Central memory CD8-positive, alpha-beta T cell (primary cell): ENCODE measurements at places on chromosomes 3 and 15.

- H3K4me3 ChIP-seq = no peak overlapping the region
- no peaks in the 10 kb centered on the region for H3K27me3 ChIP-seq
- DNase-seq = no peak
- H3K27ac ChIP-seq = no peak overlapping the region
These were observed 133.2 kb upstream of the LRTM1 start for GRCh38 chr3:55060896-55061719.

DNA sequence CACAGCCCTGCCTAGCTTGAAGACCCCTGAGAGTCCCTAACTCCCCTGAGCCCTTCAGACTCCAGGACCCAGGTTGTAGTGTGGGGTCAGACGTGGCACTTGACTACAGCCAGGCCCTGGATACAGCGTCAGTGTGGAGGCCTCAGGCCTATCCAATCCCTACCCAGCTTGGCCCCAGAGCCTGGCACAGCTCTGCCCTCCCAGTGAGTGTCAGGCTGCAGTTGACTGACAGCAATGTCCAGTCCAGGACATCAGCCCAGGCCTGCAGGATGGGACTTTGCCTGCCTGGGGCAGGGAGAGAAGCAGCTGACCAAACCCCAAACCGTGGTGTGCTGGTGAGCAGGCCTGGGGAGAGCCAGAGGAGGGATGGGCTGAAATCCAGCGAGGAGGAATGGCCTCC, 27.3 kb downstream of the KLF13 start:
- H3K36me3 ChIP-seq = peaks cover 67% of the 10 kb centered on the region
- H3K27ac ChIP-seq = peak overlapping the region; percentile 89
- peak overlapping the region; percentile 81 for H3K4me3 ChIP-seq
- H3K27me3 ChIP-seq = no peaks in the 10 kb centered on the region
- no peak for DNase-seq

DNA sequence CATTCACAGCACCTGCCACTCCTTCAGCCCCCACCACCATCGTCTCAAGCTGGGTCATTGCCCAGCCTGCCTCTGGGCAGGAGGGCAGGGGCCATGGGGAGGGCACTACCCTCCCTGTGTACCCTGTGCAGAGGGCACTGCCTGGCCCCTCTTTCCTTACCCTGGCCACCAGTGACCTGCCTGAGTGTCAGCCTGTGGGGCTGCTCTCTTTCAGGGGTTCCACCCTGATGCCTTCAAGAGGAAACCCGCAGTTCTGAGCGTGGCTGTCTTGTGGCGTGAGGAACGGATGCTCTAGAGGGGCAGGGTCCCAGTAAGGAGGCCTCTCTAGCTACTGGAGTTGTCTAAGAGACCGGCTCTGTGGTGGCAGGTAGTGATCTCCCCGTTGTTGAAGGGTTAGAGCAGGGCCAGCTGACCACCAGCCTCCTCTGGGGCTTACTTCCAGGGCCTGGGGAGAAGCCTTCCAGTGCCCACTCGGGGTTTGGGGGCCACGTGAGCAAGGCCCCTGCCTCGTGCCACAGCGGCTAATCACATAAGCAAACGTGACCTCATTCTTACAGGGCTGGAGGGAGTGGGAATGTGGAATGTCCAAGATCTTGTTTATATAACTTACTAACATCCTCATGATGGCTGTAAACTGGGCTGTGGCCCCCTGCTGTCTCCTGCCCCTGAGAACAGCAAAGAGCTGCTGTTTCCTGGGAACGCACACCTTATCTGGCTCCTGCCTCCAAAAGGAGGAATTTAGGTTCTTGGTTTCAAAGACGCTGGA, 31.4 kb upstream of the SEC13 start:
- no peak for DNase-seq
- peaks cover 7% of the 10 kb centered on the region for H3K4me1 ChIP-seq
- no peak overlapping the region for H3K4me3 ChIP-seq

GRCh38 chr15:59436774-59437141, 1.2 kb upstream of the FAM81A start:
- peak overlapping the region; percentile 69 for H3K4me3 ChIP-seq
- DNase-seq = no peak
- H3K36me3 ChIP-seq = peaks cover 3% of the 10 kb centered on the region
- H3K27me3 ChIP-seq = peaks cover 71% of the 10 kb centered on the region

DNA sequence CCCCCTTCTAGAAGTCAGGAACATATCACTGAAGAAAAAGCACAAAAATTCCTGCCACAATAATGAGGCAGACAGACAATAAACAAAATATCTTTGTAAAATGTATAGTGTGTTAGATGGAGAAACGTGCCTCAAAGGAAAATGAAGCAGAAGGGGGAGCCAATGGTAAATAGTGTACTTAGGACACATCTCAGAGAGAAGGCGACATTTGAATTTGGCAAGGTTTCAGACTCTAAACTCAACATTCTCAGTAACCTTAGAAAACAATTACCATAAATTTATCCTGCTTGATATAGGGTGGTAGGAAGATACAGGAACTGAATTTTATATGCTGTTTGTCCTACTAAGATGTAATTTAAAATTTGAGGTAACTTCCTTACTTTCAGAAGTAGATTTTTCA, 52.6 kb upstream of the PTX3 start:
- DNase-seq = no peak
- no peaks in the 10 kb centered on the region for H3K27me3 ChIP-seq
- no peak overlapping the region for H3K27ac ChIP-seq
- H3K4me3 ChIP-seq = no peak overlapping the region
- H3K4me1 ChIP-seq = no peaks in the 10 kb centered on the region

DNA sequence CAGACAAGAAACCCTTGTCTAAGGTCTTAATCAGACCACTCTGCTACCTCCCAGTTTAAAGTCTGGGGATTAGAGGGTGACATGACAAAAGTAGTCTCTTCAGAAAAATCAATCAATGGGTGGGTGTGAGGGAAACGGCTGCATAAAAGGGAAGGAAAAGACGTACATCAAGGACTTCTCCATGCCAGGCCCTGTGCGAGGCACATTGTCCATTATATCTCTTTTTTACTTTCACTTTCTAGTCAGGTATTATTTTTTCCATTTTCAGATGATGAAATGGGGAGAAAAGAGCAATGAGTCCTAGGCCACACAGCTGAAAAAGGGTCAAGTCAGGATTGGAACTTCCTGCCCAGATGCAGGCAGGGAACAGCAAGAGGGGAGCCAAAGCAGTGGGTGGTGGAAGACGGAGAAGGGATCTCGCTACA, 4.6 kb upstream of the CX3CR1 start:
- no peak overlapping the region for H3K4me3 ChIP-seq
- H3K36me3 ChIP-seq = peaks cover 2% of the 10 kb centered on the region
- peaks cover 54% of the 10 kb centered on the region for H3K4me1 ChIP-seq
- peak overlapping the region; percentile 75 for H3K27ac ChIP-seq

DNA sequence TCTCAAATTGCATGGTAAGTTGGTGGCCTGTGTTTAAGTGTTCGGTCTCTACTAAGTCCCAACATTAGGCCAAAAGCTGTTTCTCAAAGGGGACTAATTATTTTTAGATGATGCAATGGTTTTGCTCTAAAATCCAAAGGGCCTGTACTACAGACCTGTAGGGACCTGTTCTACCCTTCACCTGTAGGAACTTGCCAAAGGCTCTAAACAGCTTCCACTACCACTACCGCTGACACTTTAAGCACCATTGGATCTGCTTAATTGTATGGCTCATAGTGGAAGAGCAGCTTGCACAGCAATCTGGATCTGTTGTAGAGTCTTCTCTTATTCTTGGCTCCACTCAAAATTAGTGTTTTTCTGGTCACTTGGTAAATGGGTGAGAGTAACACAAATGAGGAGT, 346.8 kb downstream of the EPHA6 start:
- no peak for DNase-seq
- no peak overlapping the region for H3K27ac ChIP-seq
- H3K4me1 ChIP-seq = no peaks in the 10 kb centered on the region

DNA sequence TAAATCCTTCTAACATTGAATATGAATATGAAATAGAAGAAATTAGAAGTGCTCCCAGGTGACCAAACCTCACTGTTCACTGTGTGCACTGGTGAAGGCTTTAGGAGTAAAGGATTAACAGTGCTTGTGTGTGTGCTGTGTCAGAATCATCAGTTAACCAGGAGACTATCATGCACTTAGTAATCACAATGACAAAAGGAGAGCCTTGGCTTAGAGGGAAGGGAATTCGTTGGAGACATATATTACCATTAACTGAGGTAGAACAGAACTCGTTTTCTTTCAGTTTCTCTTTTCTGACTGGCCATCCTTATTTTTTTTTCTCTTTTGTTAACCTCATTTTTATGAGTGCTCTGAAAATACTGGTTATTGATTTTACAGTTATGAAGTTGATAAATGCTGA, 213.3 kb upstream of the GBE1 start:
- no peaks in the 10 kb centered on the region for H3K36me3 ChIP-seq
- no peak for DNase-seq
- no peaks in the 10 kb centered on the region for H3K27me3 ChIP-seq
- H3K4me3 ChIP-seq = no peak overlapping the region
